ENCODE measurements at places on chromosomes 1 and 21.

DNA sequence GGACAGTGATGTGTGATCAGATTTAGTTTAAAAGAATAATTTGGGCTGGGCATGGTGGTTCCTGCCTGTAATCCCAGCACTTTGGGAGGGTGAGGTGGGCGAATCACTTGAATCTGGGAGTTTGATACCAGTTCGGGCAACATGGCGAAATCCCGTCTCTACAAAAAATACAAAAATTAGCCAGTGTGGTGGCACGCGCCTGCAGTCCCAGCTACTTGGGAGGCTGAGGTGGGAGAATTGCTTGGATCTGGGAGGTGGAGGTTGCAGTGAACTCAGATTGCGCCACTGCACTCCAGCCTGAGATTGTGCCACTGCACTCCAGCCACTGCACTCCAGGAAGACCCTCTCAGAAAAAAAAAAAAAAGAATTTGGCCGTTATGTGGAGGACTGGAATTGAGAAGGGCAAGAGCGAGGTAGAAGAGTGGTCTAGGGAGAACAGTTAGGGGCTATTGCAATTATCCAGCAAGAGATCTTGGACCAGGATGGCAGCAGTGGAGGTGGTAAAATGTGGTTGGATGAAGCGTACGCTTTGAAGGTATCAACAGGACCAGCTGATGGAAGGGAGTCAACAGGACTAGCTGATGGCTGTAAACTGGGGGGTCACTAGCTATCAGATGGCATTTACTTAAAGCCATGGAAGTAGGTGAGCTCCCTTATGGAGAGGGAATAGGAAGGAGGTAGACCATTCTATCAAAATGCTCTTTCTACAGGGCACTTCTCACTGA is 9.6 kb downstream of the BTBD19 start:
- no peak for DNase-seq

DNA sequence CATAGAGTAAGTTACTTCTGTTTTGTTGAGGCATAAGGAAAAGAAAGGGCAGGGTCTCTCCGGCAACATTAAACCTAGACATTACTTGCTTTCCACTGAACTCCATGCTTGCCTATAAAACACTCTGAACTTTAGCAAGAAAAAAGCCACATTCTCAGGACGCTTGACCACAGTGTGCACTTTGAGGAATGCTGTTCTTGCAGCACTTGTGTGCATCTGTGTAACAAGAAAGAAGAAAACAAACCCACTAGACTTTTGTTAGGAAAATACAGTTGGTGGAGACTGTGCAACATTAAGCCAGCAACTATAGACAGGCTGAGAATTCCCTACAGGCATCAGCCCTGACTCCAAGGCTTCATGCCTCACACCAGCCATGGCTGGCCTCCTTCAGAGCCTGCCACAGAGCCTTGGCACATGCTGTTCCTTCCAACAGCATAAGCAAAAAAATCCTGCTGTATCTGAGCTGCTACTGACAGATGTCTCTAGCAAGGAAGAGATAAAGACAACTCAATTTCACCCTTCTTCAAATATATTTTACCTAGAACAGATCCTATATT is 5.8 kb downstream of the PDZK1 start:
- no peak for DNase-seq

DNA sequence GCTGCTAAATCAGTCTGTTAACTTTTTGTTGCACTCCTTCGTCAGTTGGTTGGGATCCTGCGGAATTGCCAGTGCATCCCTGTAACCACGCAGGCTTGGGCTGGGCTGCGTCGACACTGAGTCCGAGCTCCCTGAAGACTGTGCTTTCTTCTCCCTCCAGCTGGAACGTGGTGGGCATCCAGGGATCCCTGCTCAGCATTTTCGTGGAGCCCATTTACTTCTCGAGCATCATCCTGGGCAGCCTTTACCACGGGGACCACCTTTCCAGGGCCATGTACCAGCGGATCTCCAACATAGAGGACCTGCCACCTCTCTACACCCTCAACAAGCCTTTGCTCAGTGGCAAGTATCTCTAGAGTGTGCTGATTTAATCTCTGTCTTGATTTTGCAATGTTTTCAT is 83.3 kb downstream of the POFUT2 start:
- DNase-seq: no peak

DNA sequence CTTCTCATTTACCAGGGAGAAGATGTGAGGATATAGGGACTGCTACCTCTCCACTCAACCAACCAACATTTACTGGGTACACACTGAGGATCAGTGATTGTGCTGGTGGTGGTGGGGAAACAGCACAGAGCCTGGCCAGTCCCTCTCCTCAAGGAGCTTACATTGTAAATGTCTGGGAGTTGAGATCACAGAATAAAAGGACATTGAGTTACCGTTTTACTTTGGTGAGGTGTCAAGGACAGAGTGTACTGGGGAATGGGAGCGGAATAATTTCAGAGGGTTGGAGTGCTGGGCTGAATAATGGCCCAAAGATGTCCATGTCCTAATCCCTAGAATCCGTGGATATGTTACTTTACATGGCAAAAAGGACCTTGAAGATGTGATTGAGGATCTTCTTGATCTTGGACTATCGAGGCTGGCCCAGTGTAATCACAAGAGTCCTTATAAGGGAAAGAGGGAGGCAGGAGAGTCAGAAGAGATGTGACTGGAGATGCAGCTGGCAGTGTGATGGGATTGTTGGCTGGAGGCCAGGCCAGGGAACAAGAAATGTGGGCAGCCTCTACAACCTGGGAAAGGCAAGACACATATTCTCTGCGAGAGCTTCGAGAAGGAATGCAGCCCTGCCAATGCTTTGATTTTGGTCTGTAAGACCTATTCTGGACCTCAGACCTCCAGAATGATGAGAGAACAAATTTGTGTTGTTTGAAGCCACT is 26.6 kb upstream of the RWDD3 start:
- no peak for DNase-seq

DNA sequence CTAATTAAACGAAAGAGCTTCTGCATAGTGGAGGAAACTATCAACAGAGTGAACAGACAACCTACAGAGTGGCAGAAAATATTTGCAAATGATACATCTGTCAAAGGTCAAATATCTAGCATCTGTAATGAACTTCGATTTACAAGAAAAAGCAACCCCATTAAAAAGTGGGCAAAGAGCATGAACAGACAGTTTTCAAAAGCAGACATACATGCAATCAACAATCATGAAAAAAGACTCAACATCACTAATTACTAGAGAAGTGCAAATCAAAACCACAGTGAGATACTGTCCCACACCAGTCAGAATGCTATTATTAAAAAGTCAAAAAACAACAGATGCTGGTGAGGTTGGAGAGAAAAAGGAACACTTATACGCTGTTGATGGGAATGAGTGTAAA is 103.2 kb downstream of the MAGI3 start:
- no peak for DNase-seq

DNA sequence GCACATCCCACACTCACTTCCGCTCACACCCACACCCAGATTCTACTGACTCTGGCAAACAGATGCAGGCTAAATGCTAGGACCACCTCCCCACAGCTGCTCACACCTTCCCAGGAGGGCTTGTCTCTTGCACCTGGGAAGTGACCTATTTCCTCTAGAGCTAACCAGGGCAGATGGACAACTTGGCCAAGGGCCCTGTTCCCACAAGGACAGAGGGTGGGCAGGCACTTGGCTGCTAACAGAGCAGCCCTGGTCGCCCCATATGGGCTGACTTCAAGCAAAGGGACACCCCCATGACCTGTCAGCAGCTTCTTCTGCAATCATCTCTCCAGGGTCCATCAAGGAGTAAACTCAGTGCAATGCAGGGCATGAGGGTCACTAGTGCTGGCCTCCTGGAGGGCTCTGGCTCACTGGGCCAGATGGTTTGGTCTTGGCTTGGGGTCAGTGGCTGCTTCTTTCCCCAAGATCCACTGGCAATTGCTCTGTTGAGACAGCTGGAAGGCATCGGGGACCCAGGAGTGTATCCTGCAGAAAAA is 641.5 kb downstream of the PLPP3 start:
- DNase-seq: no peak

DNA sequence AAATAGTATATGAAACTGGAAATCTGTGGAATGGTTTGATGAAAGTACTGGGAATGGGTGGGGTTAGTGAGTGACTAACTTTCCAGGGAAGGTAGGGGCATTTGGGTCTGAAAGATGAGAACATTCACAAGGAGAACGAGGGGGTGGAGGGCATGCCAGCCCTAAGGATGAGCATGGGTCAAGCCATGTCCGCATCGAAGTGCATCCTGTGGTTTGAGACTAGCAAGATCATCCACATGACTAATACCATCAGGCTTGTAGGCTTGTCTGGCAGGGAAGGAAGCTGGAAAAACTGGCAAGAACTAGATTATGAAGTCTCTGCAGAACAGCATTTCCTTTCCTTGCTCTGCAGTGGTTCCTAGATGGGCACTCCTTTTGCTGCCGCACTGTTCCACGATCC is 70.4 kb upstream of the UBE2U start:
- no peak for DNase-seq

DNA sequence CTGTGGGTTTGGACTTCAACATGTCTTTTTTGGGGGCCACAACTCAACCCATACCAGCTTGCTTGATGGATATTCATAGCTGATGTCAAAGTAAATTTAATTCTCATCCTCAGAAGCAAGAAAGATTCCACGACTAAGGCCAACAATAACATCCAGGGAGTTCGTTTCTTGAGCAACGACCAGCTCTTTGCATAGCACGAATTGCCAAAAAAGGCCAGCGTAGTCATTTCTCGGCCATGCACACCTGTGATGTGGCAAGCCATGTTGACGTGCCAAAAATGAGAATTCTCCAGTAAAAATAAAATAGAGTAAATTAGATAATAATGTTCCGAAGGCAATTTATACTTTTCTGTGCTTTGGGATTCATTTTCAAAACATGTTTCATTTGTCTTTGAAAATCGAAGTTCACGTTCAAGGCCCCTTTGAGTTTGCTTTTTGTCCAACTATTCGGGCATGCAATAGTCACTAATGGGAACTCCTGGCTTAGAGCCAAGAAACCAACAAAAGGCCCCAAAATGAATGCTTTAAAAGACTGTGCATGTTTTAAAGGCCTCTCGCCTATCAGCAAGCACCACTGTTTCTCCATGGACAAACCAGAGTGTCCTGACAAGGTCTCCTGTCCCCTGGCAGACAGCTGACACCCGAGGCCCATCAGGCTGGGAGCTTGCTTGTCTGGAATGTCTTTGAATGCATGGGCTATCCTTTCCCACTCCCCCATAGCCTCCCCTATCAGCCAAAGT is 14.4 kb upstream of the IGSF5 start:
- DNase-seq: no peak

DNA sequence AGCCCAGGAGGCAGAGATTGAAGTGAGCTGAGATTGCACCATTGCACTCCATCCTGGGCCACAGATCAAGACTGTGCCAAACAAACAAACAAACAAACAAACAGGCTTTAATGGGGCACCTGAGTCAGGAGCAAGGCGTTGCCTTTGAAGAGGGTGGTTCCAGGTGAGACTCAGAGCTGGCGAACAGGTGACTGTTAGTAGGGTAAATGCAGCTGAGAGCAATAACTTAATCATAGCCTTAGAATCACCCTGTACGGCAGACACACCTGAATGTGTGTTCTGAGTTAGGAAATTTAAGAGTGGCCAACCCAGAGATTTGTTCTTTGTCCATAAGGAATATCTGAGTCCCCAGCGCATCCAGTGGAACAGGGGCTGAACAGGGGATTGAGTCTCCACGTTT is 440.4 kb downstream of the RPS6KC1 start:
- DNase-seq: no peak

DNA sequence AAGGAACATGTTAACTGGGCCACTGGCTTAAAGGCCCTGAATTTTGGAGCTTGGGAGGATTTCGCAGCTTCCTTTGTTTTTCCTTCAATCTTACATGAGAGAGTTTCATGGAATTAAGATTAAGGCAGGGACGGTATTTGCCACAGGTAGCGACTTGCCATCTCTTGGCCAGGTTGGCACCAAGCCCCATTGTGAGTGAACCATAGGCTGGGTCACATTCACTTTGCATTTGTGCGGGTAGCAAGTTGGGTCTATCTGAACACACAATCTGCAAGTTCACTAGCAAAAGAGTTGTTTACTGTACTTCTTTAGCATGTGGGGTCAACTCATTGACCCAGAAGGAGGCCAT is 106.2 kb upstream of the ATP1A1 start:
- no peak for DNase-seq

- DNase-seq: no peak
Observed at GRCh38 chr1:162421258-162422164, 9.6 kb upstream of the SH2D1B start.

DNA sequence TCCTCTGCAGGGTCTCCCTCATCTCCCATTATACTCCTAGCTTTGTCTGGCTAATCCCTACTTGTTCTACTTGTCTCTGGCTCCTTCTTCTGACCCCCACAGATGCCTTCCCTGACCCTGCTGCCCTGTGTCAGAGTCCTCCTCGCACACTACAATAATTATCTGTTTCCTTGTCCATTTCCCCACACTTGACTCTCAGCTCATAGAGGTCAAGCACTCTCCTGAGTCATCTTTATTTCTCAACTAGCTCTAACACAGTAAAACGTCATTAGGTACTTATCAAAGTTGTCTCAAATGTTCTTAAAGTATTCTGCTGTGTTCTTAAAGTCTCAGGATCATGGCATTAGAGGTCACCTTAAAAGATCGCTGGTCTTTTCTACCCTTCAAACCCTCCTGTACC is 47.1 kb downstream of the C8A start:
- DNase-seq: no peak

DNA sequence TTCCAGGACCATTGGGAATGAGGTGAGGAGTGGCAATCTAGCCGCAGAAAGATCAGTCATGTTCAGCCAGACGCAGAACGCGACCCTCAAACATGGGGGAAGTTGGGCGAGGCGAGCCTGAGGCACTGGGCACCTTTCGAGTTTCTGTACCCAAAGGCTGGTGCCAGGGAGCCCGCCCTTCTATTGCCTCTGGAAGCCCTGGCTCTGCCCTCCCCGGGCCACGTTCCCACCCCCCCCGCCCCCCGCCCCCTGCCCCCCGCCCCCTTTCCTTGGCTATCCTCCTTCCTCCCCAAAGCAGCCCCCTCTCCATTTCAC is 2.2 kb upstream of the ZBTB7B start:
- DNase-seq: no peak

GRCh38 chr1:154418062-154418921 is 13.1 kb downstream of the IL6R start:
- DNase-seq: no peak

DNA sequence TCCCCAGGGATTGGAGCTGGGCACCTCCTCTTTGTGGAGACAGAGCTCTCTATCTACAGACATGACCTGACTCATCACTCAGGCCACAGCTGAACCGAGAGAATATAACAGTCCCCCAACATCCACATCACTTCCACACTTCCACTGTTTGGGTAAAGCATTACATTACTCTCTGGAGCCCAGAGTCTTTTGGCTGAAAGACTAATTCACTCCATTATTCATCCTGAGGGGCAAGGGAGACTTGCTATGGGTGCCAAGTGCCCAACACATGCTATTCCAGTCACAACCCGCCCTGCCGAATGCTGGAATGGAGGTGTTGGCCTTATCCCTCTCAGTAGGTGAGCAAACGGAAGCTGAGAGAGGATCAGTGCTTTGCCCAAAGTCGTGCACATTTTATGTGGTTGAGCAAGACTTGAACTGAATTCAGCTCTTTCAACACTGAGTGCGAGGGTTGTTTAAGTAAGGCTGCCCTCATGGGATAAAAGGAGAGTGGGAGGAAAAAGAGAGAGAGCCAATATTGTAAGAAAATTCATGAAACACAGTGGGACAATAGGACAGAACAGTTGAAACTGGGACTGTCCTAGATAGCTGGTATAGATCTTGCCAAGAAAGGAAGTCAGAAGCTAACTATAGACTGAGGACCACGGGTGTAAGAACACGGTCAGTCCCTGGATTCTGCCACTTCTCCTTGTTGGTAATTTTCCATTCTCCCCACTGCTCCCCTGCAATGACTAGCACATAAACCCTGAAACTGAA is 13.5 kb upstream of the CHI3L1 start:
- no peak for DNase-seq

GRCh38 chr1:240691909-240692705 is 80.2 kb upstream of the GREM2 start:
- DNase-seq: no peak

All from activated CD8-positive, alpha-beta memory T cell treated with anti-CD3 and anti-CD28 coated beads for 4 hours (primary cell).